Memory B cell (primary cell): ENCODE measurements at places on chromosomes 4 and X.

- DNase-seq = no peak
Observed at GRCh38 chr4:7191546-7192251, 639 bp upstream of the SORCS2 start.

- no peak for DNase-seq
Observed at GRCh38 chr4:73308286-73308685, 49.7 kb upstream of the ANKRD17 start.

DNA sequence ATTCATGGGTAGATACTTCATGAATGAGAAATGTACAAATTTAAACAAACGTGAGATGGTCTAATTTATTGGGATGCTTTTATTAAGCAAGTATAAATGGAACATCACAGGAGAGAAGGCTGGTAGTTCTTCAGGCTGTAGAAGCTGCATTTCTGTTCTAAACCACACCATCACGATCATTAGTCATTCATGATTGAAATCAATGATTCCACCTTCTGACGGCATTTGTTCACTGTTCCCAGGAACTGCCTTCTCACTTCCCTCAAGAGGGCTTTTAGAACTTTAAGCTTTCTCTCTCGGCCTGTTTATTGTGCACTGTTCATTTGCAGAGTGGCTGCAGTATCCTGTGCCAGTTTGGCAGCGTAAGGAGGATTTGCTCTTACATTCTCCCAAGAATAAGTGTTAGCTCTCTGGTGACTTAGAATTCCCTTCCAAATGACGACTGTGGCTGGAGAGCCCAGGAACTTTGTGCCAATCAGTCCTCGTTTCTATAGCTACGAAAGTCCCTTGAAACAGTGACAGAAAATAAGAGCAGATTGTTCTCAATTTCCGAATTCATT is 54.7 kb downstream of the MFAP3L start:
- no peak for DNase-seq

DNA sequence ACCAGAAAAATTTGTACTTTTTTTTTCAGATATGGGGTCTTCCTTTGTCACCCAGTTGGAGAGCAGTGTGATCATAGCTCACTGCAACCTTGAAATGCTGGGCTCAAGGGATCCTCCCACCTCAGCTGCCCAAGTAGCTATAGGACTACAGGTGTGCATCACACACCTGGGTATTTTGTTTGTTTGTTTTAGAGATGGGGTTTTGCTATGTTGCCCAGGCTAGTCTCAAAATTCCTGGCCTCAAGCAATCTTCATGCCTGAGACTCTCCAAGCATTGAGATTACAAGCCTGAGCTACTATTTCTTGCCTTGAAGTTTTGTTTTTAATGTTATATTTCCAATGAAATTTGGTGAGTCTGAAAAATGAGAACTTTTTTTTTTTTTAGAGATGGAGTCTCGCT is 847.8 kb downstream of the TRIML1 start:
- no peak for DNase-seq
